ENCODE measurements at places on chromosomes 16 and 17.

- no peak for DNase-seq
Observed at GRCh38 chr17:50263331-50264262, 10.7 kb upstream of the TMEM92 start.

- DNase-seq = no peak
Observed at GRCh38 chr17:39002991-39003715, 36.0 kb upstream of the FBXO47 start.

DNA sequence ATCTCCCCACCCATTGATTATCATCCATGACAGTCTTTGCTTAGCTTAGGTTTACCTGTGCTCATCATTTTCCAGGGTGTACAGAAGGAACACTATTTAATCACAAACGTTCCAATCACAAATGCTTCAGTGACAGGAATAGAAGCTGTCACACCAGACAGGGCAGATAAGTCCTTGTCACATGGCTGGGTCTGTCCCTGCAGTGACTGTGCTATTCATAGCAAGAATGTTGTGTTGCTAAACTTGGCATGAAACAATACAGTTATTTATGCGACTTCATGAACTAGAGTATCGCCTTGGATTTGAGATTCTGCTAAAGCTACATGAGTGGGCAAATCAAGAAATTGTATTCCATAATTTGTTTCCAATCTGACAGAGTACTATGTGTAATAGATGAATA, 108.4 kb downstream of the CDH13 start:
- no peak for DNase-seq

DNA sequence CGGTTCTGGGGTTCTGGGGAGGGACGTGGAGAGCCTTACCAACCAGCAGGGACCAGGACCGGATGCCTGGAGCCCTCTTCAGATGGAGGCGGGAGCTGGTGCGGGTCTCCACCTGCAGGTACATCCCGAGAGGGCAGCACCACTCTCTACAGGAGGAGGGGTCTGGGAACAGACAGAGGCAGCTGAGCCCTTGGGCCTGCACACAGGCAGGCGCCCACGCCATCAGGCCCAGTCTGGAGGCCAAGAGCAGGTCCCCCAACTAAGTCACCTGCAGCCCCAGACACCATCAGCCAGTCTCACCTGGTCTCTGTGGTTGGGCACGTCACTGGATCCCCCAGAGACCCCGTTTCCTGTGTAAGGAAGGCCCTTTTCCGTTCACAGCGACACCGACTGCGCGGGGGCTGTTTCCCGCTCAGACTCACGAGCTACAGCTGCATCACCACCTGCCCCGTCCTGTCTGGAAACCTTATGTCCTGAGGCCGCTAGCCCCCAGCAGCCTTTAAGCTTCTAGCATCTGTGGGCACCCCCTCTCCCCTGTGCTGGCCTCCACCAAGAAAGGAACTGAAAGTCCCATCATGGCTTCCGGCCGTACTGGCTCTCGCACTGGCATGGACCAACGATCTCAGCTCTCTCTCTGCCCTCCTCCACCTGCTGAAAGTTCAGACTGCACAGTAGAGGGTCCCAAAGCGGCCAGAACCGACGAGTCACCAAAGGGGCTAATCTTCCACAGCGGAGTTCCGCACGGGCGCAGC, 1.2 kb downstream of the CYBC1 start:
- DNase-seq = no peak

GRCh38 chr16:23874613-23875294, 39.0 kb downstream of the PRKCB start:
- no peak for DNase-seq

DNA sequence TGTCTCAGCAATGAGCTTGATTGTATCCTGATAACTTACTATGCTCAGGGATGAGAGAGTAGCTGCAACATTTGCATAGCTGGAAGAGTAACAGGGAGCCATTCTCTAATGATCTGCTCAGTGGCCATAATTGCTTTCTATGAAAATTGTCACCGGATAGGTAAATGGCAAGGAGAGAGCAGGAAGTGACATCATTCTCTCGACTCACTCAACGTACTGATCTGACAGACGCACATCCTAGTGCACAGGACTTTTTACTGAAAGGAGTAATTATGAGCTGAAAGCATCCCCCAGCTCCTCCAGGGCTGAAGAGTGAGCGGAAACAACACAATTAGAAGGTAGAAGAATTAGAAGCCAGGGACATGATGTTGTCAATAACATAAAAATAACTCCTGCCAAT, 71.8 kb downstream of the IRX5 start:
- no peak for DNase-seq

DNA sequence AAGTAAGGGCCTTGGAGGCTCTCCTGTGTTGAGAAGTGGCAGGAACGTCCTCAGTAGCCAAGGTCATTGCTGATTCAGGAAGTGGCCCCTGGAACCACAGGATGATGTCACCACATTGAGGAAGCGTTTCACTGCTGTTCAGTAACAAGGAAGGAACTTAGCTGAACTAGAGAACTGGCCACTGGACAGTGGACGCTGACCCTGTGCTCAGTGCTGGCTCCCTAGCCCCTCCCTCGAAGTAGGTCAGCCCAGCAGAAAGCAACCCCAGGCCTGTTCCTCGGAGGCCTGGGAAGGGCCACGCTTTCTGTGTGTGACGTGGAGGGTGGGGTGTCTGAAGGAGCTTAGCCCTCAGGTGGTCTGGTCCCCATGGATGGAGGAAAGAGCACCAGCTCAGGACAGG, 58.3 kb downstream of the B9D1 start:
- no peak for DNase-seq

DNA sequence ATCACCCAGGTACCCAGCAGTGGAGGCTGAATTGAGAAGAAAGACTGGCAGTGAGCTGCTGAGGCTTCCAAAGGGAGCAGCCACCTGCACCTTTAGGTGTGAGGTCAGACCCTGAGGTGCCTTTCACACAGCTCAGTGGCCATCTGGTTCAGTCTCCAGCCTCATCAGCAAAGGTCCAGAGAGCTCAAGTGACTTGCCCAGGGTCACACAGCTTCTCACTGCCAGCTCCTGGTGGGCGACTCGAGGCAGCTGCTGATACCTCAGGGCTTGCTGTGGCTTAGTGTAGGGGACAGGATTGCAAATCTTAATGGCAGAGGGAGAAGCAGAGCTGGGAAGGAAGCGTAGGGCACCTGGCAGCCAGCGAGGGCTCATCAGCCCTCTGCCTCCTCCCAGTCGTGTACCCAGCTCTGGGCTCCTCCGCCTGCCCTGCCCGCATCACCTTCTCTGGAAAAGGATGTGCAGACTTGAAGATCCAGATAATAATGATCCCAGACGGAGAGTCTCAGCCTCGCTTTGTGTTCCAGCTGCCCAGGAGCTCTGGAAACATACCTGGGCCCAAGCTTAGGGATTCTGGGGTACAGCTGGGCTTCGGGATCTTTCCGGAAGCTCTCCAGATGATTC, 165.3 kb upstream of the GSE1 start:
- no peak for DNase-seq
